Spleen (tissue), 13 donors: ENCODE measurements at places on chromosomes 7 and 10. TPM values are rescaled to one million over a fixed set of nuclear protein-coding genes. Genes with fewer than 3 reads are reported as not detected.

The PLCE1 gene
- total RNA-seq: 7.1 TPM

The LIPN gene
- 0.92 TPM for total RNA-seq

The ADIRF gene
- 51.7 TPM for total RNA-seq

The SLC18A3 gene
- not detected for total RNA-seq

DNA sequence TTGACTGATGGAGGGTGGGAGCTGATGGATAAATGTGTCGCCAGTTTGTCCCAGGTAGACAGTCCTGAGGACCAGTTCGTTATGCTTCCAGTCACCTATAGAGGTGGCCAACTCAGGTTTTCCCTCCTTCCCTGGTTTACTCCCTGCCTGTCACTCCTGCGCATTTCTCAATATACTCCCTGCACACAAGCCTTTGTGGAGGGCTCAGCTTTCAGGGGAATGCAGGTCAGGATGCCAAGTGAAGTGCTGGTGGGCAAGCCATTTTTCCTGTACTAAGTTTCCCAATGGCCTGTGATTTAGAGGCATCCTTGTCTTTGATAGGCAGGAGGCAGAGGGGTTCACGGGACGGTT, 473.5 kb upstream of the ZMIZ1 start:
- DNase-seq: no peak

- no peak for DNase-seq
Observed at GRCh38 chr7:22639396-22639795, 87.6 kb upstream of the IL6 start.

- no peak for DNase-seq
Observed at GRCh38 chr7:40808378-40808942, 673.7 kb downstream of the SUGCT start.

DNA sequence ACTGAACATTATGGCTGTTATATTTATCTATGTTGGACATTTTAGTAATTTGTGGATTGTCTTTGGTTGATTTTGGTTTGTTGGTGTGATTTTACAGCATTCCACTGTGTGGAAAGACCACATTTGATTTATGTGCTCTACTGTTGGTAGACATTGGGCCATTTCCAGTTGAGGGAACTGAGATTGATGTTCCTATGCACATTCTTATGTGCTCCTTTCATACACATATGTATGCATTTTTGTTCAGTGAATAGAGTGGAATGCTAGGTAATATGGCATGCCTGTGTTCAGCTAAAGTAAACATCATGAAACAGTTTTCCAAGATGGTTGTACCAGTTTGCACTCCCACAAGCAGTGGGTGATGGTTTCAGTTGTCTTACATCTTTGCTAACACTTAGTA, 15.1 kb downstream of the CACNB2 start:
- no peak for DNase-seq
